Stimulated activated CD4-positive, alpha-beta T cell treated with anti-CD3 and anti-CD28 coated beads, Interleukin-15, amount 100 ng/mL, for 1 hour (primary cell): ENCODE measurements at places on chromosomes 7 and 10.

DNA sequence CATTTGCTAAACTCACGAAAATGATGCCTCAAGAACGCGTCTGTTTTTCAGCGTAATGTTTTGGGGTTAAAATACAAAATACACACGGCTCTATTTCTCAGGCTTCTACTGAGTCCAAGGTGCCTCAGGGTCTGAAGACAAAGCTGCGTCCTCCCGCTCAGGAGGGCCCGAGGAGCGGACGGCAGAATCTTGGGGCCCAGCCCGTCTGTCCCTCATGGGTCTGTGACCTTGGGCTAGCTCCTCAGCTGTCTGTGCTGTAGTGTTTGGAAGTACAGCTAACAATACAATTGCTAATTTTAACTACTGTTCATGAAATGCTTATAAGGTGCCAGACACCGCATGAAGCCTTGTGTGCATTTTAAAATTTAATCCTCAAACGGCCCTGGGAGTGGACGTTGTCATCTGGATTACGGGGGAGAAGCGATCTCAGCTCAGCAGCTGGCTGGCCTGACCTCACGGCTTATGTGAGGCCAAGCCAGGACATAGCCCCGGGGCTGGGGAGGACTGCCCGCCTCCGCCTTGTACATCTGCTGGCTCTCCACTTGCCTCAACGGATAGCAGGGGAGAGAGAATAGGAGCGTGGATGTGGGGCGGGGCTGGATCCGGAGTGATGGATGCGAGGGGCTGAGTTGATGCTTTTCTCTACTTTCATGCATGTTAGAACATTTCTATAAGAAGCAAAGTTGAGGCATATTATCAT is 357.4 kb downstream of the GLRX3 start:
- no peak for DNase-seq

DNA sequence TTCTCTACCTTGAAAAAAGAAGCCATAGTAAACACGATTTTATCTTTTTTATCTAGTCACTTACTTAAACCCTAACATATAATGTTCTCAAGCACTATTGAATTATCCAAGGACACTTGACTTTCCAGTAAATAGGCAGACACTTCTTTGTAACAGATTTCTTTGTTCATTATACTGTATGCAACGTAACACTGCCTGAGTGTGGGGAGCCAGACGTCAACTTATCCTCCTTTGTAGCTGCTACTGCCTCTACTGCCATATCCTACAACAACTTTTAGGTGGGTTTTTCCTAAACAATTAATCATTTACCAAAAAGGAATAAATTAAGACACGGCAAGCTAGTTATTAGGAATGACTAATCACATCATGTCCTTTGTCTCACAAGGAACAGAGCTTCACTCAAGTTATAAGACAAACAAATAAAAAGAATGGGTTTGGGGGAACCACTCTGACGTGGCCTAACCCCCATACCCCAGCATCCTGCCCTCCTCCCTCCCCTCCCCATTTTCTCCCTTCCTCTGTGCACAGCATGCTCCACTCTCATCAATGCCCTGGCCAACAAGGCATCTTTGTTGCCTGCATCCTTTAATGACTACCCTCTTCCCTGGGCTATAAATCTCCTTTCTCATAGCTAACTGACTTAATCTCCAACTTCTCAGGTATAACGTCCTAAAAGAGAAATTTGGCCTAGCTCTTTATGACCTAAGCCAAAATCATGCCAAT is 43.3 kb downstream of the DOCK4 start:
- DNase-seq = no peak

DNA sequence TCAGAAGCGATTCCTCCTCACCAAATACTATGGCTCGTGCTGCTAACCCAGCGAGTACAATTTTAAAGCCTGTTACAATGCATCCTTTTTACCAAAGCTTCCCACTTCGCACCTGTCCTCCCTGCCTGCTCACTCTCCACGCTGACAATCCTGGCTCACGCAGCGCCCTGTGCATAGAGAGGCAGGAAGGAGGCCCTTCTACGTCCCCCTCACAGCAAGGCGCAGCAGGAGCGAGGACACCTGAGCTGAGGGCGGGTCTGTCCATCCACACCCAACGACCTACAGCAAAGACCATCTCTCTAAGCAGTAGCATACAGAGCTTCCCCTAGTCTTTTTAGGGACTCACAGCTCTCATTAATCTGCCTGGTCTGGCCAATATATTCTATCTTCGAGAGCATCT is 46.0 kb downstream of the MKI67 start:
- DNase-seq = no peak

DNA sequence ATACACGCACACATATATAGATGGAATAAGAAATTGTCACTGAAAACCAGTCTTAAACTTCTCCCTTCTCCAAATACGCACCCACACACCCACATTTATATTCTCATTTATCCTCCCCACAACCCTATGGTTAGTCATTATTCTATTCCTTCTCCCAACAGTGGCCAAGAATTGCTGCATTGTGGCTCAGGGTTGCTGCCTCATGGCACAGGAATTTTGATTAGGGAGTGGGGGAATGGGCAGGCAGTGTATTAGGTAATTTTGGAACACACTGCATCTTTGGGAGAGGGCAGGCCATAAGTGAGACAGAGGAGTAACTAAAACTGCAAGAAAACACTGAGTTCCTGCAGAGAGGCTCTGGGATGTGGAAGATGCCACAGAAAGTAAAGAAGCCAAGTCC is 35.7 kb downstream of the NAPEPLD start:
- DNase-seq = no peak

GRCh38 chr7:137987968-137988367 is 13.9 kb downstream of the CREB3L2 start:
- DNase-seq = no peak

DNA sequence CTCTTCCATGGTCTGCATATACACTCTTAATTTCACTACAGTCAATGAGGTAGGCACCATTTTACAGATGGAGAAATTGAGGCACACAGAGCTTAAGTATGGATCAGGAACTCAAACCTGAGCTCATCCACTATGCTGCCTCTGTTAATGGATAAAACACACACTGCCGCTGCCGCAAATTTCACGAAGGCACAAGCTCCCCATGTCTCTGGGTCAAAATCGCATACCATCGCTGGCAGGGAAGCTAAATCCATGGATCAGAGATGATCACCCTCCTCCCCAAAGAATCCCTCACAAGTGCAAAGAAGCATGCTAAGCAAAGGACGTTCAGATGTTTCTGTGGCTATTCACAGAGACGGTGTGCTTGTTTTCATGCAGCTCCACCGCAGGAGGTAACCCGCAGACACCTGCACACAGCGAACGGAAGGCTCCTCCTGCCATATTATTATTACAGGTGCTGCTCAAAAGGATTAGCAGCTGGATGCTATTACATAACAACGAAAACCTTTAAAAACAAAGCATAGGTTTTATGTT is 109.3 kb downstream of the UBE2H start:
- no peak for DNase-seq

DNA sequence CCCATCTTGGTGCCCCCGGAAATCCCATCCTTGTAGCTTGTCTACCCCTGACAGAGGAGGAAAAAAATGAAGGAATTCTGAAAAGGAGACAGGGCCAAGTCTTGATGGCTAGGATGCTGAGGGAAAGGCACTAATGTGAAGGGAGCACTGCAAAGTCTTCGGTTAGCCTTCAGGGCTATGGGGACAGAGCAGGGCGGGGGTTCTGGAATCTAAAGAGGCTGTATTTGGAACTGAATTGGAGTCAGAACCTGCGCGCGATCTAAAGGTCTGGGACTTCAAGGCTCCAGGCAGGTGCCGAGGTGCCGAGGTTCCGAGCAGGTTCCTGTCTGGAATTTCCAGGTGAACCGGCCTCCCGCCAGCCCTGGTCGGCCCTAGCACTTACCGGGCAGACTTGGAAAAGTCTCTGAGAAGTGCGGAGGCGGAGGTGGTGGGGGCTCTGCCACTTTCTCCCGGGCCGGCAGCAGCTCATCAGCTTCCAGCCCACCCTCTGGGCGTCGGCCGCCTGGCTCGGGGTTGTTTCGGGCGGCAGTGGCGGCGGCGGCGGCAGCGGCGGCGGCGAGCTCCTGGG is 781 bp downstream of the GBX1 start:
- no peak for DNase-seq

- DNase-seq = no peak
Measured at GRCh38 chr10:24952143-24952706, at the start of gene PRTFDC1. Gene PRTFDC1, minus strand, starts transcription at chr10:24952606. Its CDS starts 31 bp downstream, at chr10:24952575.

- no peak for DNase-seq
Measured at GRCh38 chr10:13491747-13492360, 37.0 kb downstream of the BEND7 start.

DNA sequence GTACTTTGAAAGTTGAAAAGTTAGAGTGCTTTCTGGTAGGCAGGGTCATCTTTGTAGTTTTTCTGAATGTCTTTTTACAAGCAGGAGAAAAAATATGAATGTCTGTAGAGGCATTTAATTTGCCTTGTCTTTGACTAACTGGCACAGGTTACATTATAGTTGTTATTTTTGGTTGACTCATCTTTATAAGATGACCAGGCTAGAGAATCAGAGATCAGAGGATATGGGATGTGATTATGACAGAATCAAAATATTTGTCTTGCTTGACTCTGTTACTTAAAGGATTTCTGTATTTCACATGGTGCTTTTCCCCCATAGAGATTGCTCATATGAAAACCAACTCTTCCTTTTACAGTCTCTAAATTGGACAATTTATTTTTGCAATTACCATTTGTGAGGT is 2.4 kb downstream of the ZMYND11 start:
- DNase-seq = no peak

GRCh38 chr10:31683682-31684081 is 244.9 kb downstream of the ARHGAP12 start:
- no peak for DNase-seq
